ENCODE measurements at places on chromosomes 6 and 20.

DNA sequence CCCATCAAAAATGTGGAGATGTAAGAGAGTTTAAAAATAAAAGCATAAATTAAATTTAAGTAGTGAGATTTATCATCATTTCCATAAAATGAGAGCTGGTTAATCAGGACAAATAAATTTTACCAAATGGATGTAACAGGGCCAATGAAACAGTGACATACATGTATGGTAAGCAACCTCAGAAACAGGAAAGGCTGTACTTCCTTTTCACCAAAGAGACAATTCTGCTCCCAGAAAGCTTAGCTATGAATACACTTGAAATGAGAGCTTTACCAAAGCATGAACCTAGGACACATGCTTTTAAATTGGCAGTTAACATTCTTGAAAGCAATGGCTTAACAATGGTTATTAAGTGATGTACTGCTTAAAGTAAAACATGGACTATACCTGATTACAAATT is 12.1 kb upstream of the UBE2J1 start:
- DNase-seq: no peak

- DNase-seq: peak; percentile 34
Observed at GRCh38 chr6:104789770-104790190, 69.9 kb downstream of the HACE1 start.

GRCh38 chr20:50646483-50646996 is 44.8 kb downstream of the RIPOR3 start:
- peak; percentile 78 for DNase-seq

DNA sequence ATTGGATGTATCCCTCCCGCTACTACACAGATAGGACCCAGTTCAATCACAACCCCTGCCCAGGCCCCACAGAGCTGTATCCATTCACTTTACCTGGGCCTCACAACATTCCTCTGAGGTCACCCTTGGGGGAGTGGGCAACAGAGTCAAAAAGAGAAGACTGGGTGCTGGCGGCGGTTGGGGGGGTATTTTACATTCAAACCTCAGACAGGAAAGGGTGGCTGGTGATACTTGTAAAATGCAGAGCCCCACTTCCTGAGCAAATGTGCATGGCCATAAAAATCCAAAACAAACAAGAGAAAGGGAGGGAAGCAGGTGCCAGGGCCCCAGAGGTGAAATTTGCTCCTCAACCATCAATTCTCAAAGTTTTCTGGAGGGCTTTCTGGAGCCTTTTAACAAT is 3.5 kb downstream of the LRFN2 start:
- DNase-seq: no peak

- DNase-seq: no peak
Observed at GRCh38 chr6:54361188-54361587, 52.9 kb downstream of the TINAG start.

Measured in fibroblast of skin of left biceps (primary cell).